ENCODE measurements at places on chromosomes 1 and 21.

- no peak for DNase-seq
Measured at GRCh38 chr21:23690316-23690715, 1917.0 kb downstream of the MRPL39 start.

DNA sequence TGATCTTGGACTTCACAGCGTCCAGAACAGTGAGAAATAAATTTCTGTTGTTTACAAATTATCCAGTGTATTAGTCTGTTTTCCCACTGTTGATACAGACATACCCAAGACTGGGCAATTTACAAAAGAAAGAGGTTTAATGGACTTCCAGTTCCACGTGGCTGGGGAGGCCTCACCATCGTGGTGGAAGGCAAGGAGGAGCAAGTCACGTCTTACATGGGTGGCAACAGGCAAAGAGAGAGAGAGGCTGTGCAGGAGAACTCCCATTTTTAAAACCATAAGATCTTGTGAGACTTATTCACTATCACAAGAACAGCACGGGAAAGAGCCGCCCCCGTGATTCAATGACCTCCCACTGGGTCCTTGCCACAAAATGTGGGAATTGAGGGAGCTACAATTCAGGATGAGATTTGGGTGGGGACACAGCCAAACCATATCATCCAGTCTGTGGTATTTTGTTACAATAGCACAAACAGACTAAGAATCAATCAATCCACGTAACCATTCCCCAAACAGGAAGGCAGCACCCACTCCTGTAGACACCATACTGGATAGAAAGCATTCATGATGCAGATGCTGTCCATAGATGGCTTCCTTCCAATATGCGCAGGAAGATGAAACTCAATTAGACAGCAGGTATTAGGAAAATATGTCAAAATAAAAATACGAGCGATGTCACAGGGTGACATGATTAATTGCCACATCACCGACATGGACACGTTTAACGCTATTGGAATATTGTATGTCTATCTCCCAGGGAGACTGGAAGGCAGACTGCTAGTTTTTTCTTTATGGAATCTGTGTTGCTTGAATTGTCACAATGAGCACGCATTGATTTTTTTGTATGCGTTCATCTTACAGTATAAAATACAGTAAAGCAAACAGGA is 22.8 kb downstream of the ECE1 start:
- DNase-seq, result no peak

DNA sequence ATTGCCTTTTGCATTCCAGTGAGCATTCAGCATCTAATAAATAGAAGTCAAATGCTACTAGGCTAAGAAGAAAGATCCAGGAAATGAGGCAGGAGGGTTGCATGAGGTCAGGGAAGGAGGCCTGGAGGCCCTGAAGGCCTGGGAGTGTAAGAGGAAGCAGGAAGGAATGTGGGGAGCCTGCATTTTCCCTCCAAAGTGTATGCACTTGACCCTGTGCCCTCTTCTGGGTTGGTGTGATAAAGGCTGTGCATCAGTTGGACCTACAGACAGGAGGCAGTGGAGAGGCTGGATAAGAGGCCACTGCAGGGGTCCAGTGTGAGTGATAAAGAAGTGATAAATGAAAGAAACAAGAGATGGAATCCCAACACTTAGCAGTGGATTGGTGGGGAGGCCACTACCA is 20.4 kb downstream of the KIAA1614 start:
- DNase-seq, result no peak

- DNase-seq, result no peak
Measured at GRCh38 chr1:226598455-226598849, 49.9 kb downstream of the STUM start.

- DNase-seq, result no peak
Measured at GRCh38 chr1:2103266-2103900, 53.2 kb downstream of the PRKCZ start.

DNA sequence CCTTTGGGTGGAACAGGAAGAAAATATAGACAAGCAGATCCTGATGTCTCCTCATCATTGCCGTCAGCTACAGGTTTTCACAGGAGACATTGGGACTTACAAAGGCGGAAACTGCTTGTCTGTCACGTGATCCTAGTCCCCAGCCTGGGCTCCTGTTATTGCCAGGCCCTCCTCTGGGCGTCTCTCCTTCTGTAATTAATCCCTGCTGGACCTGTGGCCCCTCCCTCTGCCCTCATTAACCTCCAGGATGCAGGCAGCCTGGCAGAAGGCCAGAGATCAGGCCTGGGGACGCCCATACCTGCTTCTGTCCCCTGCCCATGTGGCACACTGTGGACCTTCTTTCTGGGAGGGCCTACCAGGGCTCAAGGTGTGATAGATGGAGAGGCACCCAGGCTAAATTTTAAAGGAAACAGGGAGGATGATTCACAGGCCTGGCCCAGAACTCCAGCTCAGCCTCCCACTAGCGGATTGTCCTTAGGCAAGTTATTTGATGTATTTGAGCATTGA is 2.4 kb downstream of the S100A5 start:
- no peak for DNase-seq

DNA sequence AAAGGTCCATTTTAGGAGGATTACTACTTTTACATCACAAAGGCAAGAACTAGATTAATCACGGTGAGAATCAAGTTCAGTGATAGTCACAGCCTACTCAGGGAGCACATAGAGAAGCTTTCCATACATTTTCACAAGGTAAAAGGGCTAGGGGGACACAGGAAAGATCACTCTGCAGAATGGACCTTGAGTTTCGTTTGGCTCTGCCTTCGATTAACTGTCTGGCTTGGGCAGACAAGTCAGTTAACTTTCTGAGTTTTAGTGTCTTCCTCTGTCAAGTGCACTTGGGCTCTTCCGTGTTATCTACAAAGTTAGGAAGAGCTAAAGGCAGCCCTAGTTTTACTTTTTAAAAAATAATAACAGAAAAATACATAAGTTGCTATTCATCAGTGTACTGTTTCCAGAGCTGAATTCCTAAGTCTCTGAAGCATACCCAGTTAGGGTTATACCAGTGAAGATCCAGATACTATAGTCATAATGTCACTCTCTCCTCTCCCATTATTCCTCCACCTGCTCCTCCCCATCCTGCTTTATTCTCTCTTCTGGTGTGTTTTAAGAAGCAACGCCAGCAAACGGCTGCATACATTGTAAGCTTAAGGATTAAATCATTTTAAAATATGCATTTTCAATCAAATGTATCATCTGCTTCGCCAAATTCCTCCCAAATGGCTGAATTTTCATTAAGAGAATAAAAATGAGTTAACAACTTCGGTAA is 1.7 kb downstream of the CEP170 start:
- DNase-seq, result no peak

DNA sequence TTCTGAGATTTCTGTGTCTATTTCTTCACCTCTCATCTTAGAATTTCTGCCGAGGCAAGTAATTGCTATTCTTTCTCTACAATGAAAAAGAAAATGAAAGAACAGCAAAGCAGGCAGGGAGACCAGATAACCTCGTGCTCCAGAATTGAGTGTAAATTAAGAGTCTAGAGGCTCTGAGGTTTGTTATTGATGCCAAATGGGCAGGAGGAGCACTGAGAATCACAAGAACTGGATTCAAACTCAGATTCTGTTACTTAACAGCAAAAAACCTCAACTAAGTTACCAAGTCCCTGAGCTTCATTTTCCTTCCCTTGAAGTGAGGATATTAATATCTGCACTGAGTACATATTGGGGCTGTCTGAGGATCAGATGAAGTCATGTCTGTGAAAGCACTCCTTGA is 5.5 kb upstream of the DDR2 start:
- DNase-seq, result no peak

DNA sequence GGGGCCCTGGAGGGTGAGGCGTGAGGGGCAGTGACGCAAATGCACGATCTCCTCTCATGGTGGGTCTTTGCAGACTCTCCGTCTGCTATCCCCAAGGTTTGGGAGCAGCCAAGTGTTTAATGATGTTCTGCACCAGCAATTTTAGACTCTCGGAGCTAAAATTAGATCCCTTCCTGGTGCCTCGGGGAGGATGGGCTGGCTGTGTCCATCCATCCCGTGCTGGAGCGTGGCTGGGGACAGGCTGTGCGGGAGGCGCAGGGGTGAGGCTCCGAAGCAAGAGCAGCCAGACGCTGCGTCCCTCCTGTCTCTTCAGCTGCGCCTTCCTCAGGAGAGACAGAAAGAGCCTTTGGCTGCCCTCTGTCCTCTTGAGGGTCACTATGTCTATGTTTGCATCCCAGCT is 387.6 kb downstream of the CAMTA1 start:
- no peak for DNase-seq

- DNase-seq, result no peak
Measured at GRCh38 chr21:38777531-38777930, 28.2 kb upstream of the ETS2 start.

GRCh38 chr1:94743862-94744261 is 76.3 kb upstream of the SLC44A3 start:
- no peak for DNase-seq

DNA sequence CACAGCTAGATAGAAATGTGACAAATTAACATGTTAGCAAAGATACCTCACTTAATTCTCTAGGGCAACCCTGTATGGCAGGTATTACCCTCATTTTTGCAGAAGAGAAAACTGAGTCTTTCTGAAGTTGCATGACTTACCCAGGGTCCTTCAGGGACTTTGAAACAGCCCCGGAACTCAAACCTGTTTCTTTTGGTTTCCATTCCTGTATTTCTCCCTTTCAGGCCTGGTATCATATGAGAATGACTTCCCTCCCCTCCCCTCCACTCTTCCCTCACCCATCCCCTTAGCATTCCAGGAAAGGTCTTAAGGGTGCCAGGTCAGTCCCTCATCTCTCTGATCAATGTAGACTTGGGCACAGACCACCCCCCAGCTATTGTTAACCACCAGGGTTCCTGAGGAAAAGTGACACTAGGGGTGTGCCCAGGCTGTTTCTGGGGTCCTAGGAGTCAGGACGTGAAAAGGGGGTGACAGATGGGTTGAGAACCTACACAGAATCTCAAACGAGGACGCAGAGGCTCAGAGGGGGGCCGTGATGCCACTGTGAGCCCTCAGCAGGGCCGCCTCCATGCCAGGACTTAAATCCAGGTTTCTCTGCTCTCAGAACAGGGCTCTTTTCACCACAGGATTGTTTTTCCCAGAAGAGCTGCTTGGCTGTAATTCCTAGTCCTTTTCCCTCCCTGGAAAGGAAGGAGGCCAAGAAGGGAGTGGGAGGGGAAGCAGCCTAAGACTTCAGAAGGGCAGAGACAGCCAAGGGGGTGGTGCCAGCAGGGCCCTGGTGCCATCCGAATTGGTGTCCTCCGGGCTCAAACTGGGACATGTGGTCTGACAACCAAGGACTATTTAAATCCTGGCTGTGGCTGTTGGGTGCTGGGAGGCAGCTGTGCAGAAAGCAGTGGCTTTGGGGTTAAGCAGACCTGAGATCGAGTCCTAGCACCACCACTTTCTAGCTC is 2.1 kb upstream of the WASF2 start:
- DNase-seq, result no peak

DNA sequence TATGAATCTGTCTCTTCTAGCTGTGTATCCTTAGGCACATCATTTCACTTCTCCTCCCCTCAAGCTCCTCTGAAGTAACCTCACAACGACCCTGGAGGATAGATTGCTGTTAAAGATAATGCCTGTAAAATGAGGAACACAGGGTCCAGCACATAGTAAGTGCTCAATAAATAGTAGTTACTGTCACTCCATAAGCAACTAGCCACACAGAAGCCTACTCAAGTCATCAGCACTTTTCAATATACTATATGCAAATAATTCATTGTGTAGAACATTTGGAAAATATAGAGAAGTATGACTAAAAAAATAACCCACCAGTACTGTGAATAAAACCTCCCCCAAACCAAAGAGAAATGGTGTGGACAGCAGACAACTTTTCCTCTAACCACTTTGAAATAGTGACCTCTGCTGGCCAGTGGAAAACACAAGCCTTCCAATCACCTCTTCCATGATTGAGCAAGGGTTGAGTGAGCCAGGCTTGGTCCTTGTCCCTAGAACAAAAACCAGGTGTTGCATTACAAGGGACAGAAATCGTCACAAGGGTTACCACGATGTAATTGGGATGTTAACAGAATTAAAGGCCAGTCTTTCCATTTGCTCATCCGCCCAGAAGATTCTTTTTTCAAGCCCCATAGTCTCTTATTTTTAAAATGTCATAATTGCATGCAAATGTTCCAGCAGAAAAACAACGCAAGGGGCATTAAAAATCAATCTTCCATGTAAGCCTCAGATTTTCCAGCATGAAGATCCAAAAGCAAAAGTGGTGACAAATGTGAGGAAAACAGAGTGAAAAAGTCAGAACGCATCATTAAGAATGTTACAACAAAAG is 15.7 kb upstream of the GLIS1 start:
- DNase-seq, result no peak
